ENCODE measurements at places on chromosomes 16 and 17.

- no peak for DNase-seq
Observed at GRCh38 chr16:83066881-83067280, 440.1 kb downstream of the CDH13 start.

GRCh38 chr16:70695331-70696070 lies 9.6 kb upstream of the MTSS2 start:
- DNase-seq, result no peak

- DNase-seq, result no peak
Observed at GRCh38 chr16:88926374-88926990, 50.5 kb downstream of the CBFA2T3 start.

- no peak for DNase-seq
Observed at GRCh38 chr17:72063756-72064450, 56.9 kb upstream of the SOX9 start.

DNA sequence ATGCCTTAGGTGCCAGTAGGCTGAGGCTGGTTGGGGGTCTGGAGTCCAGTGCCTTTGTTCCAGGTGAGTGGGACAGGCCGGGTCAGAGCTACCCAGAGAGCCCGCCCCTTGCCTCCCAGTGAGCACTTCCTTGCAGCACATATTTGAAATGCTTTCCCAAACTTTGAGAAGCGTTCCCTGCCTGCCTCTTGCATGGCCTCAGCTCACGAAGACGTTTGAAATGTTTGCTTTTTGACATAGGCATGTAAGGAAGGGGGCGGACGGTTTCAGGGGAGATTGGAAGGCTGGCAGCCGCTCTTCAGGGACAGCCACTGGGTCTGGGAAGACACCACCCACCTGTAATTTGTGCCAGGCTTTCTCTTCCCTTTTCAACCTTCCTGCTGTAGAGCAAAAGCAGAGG lies 5.1 kb upstream of the FOXL1 start:
- no peak for DNase-seq

GRCh38 chr17:15261802-15262290 lies 3.3 kb downstream of the PMP22 start:
- no peak for DNase-seq

DNA sequence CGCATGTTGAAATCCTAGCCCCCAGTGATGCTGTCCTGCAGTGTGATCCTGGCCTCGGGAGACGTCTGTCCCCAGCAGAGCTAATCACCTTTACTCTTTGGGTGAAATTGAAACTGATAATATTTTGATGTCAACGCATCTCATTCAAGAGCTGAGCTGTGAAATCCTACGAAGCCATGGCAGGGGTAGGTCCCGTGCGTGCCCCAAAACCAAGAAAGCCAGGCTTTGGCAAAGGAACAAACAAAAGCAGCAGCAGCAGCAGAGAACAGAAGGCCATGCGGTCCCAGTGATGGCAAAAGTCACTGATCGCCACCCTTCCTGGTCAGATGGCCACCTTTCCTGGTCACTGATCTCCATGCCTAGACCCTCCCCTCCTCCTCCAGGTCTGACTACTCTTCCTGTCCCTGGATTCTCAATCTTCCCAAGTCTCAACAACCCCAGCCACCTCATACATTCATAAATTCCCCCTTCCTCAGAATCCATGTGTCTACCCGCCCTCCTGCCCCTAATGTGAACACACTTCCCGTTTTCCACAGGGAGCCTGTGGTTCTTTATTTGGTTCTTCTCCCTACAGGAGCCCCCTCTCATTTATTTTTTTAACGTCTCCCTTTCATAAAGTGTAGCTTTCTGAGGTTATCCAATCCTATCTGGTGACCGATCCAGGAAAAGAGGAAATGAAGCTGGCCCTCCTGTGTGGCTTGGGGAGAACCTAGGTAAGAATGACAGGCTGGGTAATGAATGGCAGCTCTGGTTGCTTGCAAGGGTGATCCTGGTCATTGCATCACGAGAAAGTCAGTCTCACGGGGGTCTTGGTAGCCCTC lies 50.3 kb downstream of the CPPED1 start:
- DNase-seq, result no peak

DNA sequence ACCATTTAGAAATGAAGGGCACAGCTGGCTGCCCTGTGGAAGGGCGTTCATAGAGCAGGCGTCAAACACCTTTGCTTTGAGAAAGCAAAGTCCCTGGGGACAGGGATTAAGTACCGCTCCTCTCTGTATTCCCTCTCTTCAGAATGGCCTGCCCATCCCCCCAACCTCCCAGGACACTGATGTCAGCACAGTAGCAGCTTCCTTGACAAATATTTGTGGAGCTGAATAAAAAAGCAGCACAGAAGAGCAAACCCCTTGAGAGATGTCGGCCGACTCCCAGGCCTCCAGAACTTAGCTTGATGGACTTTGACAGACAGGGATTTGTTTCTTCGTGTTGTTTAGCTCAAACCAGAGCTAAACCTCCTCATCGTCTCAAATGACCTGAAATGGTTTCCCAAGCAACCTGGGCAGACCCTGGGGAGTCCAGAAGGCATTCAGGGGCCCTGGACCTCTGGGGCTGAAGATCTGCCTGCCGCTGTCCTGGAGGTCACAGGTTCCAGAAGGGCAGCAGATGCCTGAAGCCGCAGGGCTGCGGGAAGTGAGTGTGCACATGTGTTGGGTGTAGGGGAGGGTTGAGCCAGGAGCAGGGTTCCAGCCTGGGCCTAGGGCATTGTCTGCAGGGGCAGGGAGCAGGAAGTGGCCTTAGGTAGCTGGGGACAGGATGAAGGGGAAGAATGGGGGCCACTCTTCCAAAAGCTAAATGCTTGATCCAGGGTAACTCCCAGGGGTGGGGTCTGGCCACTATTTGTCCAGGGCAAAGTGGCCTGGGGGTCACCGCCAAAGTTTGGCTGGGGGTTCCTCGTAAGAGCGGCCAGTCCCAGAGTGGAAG lies 42.3 kb upstream of the NKD1 start:
- DNase-seq, result no peak

DNA sequence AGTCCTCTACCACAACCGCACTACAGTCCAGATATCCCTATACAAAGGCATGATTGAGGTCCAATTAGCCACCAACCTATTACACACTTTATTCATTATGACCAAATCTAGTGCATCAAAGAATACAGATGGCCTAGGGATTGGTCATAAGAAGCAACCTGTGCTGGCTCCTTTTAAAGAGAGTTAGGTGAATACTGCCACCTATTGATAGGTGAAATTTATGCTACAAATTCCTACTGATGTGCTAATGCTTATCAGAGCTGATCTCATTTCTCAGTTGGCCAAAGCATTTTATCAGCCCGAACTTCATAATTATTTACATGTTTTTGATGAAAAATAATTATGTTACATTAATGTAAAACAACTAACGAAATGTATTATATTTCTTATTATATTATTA lies 166.3 kb downstream of the ANKFN1 start:
- DNase-seq, result no peak

- DNase-seq, result no peak
Observed at GRCh38 chr17:64231567-64232141, 31.4 kb downstream of the TEX2 start.

DNA sequence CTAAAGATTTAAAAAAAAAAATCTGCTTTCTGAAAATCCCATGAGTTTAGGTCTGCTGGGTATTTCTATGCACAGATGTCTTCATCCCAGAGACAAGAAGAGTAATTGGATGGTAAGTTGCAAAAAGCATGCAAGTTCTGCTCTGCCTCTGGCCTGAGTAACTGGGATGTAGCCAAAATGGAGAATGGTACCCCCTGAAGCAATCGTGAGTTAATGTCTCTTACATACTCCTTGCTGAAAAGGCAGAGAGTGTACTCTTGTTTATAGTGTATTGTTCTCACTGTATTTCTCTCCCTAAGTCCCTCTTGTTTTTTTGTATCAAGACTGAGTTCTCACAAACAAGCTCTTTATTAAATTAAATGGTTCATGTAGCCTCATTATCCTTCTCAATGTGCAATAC lies 259.0 kb downstream of the IRX3 start:
- no peak for DNase-seq

DNA sequence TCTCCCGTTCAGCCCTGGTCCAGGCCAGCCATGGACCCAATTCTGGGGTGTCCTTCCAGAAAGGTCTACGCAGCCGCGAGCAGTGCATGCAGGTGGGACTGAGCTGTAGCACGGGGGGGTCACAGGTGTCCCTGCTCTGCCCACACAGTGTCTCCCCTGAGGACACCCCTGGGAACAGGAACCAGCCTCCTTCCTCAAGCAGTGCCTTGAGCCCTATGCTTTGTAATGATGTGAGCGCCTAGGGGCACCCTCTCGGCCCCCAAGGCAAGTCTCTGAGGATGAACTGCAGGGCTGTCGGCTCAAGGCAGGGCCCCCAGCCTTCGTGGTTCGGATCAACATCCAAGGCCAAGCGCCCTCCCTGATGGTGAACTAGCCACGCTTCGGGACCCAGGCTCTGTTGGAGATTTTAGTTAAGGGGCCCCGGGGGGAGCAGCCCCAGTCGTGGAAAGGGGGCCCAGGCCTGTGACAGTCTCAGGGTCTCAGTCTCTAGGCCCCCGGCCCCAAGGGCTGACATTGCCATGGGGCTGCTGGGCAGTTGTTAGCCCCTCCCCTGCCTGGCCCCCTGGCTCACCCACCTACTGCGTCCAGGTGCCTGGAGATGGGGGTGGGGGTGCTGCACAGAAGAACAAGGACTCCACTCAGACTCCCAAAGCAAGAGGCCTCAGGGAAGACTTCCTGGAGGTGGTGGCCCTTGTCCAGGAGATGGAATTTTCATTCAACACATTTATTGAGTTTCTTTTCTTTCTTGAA lies 2.3 kb downstream of the IL17C start:
- no peak for DNase-seq

DNA sequence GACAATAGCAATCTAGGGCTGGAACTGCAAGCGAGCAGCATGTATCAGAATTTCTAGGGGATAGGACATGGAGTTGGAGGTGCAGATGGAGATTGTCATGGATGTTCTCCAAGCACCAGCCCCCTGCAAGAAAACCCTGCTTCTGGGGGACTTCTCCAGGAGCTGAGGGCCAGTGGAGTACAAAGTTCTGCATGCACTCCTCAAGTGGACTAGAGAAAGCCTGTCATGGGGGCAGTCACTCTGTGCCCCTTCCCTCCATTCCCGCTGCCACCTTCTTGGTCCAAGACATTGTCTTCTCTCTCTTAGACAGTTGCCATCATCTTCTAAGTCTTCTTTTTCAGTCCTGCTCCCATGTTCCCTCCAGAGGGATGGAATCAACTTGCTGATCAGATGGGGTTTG lies 87.9 kb downstream of the AIPL1 start:
- DNase-seq, result no peak

DNA sequence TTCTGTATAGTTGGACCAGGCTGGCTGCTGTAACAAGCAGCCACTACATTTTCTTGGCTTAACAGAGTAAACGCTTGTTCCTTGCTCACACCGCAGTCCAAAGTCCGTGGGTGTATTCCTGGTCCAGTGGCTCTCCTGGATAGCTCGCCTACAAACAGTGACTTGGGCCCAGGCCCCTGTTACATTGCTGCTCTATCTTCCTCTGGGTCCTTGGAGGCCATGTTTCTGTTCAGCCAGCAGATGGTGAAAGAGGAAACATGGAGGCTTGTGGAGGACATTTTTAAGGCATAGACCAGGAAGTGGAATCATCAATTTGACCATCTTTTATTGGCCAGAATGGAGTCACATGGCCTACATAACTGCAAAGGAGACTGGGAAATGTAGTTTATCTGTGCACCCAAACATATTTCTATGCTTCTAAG lies 55.1 kb downstream of the ATP2C2 start:
- DNase-seq, result no peak

- no peak for DNase-seq
Observed at GRCh38 chr16:67708368-67708771, 10.7 kb downstream of the GFOD2 start.

DNA sequence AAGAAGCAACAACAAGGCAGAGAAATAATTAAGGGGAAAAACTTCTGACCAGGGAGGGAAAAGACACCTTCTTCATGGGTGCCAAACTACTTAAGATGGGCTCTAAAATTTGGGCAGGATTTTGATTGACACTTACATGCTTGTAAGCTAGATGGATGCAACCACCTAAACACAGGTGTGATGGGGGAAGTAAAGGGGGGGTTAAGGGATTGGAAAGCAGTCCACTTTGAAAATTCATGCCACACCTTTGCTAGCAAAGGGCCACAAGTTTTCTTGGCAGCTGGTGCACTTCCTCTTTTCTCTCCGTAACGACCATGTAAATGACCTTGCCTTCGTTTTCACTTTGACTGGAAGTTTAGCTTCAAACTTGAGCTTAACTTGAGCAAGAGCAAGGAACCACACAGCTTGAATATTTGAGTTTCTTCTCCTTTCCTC lies 14.3 kb upstream of the PRKAR1A start:
- DNase-seq, result no peak

DNA sequence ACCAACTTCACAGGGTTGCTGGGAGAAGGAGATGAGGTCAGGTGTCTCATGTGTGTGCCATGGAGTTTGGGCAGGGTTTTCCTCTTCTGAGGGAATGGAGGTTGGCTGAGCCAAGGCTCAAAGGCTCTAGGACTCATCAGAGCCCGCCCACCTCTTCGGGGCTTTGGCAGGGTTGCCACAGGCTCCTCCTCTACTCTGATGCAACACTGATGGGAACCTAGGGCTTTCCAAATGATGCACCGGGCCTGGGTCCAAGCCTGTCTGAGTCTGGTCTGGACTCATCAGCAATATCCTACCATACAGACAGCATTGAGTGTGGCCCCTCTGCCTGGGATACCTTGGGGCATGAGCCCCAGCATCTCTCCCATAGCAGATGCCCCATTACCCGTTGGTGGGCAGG lies 59.5 kb upstream of the LHX1 start:
- DNase-seq, result no peak

- peak; percentile 74 for DNase-seq
Observed at GRCh38 chr16:80569440-80570105, 28.8 kb downstream of the DYNLRB2 start.

DNA sequence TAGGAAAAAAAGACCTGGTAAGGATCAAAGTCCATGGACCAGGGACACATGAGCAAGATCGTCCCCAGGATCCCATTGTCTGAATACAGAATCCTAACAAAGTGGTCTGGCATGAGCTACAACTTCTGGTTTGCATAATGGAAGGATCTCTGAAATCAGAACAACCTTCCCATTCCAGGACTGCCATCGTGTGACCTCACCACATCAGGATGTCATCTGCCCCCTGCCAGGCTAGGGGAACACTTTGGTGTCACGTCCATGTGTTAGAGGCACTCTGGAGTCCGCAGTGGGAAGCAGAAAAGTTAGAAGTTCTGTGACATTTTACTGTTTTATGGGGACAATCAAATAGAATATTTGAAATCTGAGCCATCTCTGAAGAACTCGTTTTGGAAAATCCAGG lies 160.7 kb downstream of the RGS9 start:
- no peak for DNase-seq

- DNase-seq, result no peak
Observed at GRCh38 chr16:10312784-10313724, 72.8 kb upstream of the ATF7IP2 start.

DNA sequence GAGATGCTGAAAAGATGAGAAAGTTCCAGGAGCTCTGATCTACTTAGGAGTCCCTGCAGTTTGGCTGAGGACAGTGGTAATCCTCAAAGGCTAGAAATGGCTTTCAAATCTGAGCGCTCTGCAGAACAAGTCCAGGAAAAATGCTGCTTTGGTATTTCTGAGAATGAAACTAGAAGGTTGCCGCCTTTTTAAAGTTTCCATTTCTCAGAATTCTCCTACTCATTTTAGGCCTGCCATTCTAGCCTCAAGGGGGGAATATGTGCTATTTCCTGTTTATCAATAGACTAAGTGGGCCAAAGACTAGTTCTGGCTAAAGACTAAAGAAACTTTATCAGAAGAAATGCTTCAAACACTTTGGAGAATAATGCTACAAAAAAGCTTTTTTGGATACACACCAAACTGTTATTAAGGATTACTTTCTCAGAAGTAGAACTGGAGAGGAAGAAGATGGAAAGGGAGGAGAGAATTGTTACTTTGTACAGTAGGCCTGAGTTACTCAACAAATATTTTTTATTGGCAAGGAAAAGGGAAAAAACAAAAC lies at the start of gene SLFN12L:
TSS of gene SLFN12L (minus strand) at position 78 of the 541 bp plus-strand sequence. CDS start 15,314 bp downstream, outside the sequence.
- no peak for DNase-seq

- peak; percentile 72 for DNase-seq
Observed at GRCh38 chr16:11354733-11355574, 9.7 kb downstream of the RMI2 start.
